ENCODE measurements at places on chromosomes 1 and 21. TPM values are rescaled to one million over a fixed set of nuclear protein-coding genes. Genes with fewer than 3 reads are reported as not detected.

Gene CHI3L1
- total RNA-seq = 1.5 TPM

Gene PLD5
- total RNA-seq = not detected

Gene COL8A2
- total RNA-seq = under 0.01 TPM

Gene MPZ
- 0.32 TPM for total RNA-seq

Gene GABRD
- not detected for total RNA-seq

Gene GOLT1A
- not detected for total RNA-seq

Measured in epithelial cell of umbilical artery (primary cell).